Stimulated activated naive CD8-positive, alpha-beta T cell treated with anti-CD3 and anti-CD28 coated beads, Interleukin-15, Interleukin-2, amounts not matched to agents 100 U/mL and 50 U/mL, for 24 hours (primary cell): ENCODE measurements at places on chromosomes 2 and 18.

DNA sequence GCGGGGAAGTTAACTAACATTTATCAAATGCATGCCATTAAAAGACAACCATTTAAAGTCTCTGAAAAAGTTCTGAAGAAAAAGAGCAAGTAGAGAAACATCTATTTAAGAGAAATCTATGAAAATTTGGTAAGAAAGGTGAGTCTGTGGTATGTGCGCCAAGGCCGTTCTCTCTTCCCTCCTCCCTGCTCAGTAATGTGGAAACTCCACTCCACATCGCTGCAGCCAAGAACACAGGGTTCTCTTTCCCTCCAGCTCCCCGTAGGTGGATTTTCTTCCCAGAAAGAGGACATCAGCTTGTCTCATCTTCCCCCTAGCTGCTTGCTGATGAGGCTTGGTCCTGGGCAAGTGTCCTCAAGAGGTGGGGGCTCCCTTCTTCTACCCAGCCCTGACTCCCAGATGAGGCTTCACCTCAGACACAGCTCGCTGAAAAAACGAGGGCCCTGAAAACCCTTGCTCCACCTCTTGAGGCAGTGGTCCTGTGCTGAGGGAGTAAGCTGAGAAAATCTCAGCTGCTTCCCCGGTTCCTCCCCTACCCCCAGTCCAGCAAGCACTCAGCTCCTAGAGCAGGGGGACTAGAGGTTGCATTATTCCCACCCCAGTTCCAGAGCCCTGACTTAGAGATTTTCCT, 45.8 kb upstream of the PTPRM start:
- DNase-seq, result no peak

DNA sequence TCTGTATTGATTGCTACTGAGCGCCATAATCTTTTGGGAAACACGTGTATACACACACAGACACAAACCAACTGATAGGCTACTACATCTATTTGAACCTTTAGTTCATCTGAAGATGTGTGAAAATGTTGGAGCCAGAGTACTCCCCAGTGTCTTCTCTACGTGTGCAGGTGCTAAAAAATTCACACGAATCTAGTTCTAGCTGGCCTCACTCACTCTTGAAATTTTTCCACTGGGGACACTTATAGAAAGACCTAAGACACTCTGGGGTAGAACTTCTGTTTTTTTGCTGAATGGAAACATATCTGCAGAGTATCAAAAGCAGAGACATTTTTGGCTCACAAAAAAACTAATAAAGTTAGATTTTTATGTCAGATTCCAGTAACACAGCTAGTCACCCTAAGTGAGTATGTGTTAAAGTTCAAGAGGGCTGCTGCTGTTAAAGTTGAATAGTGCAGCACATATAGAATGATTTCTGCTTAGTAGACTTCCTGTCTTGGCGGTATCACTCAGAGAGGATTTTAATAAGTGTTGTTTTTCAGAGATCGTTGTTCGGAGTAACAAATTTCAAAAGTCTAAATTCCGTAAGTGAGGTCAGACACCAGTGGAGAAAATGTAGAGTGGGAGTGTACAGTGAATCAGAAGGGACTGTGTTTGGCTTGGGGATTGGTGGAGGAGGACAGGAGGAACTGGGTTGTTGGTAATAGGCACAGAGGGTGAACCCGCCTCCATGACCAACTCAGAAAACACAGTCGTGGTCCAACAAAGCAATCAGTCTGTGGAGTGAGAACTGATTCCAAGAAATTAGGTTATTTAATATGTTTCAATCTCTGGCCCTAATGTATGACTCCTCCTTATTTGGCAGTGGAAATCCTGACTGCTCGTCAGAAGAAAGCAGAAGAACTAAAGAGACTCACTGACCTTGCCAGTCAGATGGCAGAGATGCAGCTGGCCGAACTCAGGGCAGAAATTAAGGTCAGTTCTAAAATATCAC, 43.1 kb downstream of the KCTD18 start:
- DNase-seq, result peak; percentile 34

DNA sequence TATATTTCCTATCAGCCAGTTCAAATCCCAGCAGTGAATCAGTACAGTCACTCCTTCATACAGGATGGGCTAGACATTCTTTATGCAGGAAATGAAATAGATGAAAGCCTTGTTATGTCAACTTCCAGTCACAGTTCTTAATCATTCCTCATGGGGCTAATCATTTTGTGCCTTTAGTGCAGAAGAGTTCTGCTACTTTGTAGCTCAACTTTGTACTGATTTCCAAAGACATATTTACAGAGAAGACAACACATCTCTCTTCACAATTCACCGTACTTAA, 593.9 kb upstream of the NETO1 start:
- DNase-seq, result no peak

DNA sequence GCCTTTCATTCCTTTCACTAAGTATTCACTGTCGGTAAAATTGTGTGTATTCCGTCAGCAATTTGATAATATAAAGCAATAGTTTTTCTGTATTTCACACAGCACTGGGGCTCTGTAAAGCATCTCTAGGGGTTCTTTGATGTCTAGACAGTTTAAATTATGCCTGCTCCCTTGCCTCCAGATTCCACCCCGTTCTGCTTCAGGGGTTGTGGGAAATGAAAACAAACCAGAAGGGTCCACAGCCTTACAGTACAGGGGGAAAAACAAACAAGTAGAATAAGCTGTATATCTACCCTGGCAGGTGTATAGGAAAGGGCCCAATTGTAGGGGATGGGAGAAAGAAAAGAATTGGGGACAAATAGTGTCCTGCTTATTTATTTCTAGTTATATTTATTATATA, 63.1 kb downstream of the ASXL3 start:
- no peak for DNase-seq

GRCh38 chr18:63511285-63511684, 30.9 kb upstream of the SERPINB12 start:
- DNase-seq, result no peak
